ENCODE measurements at places on chromosomes 2 and 18. TPM values are rescaled to one million over a fixed set of nuclear protein-coding genes. Genes with fewer than 3 reads are reported as not detected.

- no peak for DNase-seq
Measured at GRCh38 chr18:66872277-66872676, 268.4 kb upstream of the CDH19 start.

DNA sequence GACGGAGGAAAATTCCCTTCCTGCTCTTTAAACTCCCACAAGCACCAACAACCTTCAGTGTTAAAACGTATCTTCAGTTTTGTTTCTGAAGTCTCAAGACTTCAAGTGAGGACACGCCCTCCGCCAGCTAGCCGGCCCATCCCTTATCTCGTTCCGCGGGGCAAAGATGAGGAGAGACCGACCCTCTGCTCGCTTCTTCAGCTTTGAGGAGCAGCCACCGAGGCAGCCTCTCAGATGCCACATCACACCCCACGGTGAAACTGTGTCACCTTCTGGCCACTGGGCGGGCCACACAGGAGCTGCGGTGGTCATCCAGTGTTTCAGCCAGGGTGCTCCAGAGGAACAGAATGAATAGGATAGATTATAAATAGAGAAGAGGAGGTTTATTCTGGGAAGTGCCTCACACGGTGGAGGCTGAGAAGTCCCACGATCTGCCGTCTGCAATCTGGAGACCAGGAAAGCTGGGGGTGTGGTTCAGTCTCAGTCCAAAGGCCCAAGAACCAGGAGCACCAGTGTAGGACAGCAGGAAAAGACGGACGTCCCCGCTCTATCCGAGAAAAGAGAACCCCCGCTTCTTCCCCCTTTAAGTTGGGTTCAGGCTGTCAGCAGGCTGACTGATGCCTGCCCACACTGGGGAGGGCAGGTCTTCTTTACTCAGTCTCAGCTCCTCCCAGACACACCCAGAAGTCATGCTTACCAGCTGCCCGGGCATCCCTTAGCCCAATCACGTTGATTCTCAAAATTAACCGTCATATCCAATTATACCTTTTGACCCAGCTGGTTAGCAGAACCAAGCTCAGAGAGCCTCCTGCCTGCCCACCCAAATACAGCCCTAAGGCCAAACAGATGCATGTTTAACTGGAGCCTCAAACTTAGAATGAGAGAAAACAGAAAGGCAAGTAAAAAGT is 399.7 kb upstream of the ID2 start:
- no peak for DNase-seq

Gene ST6GAL2
- total RNA-seq = 0.83 TPM

GRCh38 chr2:165109915-165110314 is 93.9 kb downstream of the SCN3A start:
- DNase-seq = no peak

DNA sequence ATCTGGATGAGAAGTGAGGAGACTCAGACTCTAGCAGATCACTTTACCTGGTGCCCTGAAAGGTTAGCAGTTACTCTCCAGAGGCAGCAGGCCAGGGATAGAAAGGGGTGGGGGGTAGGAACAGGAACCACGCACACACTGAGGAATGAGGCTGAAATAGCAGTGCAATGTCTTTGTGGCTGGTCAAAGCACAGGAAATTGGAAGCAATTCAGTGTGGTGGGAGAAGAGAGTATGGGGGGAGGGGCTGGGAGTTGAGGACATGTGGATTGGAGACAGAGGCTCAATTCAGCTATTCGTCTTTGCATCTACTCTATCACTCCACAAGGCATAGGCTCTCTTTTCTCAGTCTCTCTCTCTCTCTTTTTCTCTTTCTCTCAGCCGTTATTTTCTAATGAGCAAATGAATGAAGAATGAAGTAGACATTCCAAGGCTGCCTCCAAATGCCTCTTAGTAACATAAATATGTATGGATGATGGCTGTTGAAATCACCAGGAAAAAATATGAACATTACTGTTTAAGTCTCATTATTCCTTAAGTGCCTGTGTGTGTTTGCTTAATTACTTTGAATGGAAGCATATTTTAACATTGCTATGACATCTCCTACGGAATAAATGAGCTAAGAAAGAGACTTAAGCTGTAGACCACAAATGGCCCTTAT is 979.4 kb downstream of the TSN start:
- DNase-seq = no peak

Gene ARMC9
- 24.3 TPM for total RNA-seq

Gene UGT1A3
- not detected for total RNA-seq

Gene MC5R
- not detected for total RNA-seq

Gene ADI1
- 86.3 TPM for total RNA-seq

- DNase-seq = no peak
Measured at GRCh38 chr2:143771939-143772338, 642.7 kb downstream of the ARHGAP15 start.

DNA sequence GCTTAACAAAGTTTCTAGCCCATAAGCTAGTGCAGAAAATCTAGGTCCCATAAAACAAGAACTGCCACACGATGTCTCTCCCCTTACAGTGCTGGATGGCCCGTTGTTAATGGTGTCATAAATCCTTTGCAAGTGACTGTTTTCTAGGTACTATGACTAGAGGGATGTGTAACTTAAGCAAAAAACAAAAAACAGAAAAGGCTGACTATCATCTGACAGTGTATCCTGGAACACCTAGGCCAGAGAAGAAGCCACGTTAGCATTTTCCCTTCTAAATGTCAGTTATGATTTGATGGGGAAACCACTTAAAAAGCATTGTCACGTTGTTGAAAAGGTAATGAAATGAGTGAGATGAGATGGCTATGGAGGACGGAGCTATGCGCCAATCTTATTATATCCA is 2.4 kb downstream of the CASP8 start:
- no peak for DNase-seq

DNA sequence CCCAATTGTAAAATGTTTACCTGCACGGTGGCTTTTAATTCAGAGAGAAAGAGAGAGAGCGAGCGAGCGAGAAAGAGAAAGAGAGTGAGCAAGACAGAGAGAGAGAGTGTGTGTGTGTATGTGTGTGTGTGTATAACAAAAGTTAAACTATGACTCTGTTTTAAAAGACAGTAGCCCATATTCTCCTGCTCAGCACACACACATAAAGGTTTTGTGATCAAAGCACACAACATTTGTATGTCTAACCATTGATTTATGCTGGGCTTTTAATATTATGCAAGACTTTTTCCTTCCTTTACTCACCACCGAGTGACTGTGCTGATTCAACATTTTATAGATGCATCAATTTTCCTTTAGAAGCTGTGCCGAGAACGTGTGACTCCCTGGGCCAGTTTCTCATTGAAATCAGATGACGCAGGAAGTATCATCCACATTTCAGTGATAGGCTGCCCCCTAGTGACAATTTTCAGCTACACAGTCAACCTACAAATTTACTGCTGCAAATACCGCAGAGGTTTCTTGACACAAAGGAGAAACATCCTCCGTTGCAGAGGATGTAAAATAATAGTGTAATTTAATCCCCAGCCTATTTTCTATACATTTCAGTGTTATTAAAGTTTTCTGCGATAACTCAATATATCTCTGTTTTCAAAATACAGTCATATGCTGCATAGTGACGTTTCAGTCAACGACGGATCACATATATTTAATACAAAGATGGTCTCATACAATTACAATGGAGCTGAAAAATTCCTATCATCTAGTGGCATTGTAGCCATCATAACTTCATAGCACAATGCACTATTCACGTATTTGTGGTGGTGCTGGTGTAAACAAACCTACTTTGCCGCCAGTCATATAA is 165.9 kb upstream of the TANK start:
- peak; percentile 93 for DNase-seq

Gene IL36RN
- not detected for total RNA-seq

DNA sequence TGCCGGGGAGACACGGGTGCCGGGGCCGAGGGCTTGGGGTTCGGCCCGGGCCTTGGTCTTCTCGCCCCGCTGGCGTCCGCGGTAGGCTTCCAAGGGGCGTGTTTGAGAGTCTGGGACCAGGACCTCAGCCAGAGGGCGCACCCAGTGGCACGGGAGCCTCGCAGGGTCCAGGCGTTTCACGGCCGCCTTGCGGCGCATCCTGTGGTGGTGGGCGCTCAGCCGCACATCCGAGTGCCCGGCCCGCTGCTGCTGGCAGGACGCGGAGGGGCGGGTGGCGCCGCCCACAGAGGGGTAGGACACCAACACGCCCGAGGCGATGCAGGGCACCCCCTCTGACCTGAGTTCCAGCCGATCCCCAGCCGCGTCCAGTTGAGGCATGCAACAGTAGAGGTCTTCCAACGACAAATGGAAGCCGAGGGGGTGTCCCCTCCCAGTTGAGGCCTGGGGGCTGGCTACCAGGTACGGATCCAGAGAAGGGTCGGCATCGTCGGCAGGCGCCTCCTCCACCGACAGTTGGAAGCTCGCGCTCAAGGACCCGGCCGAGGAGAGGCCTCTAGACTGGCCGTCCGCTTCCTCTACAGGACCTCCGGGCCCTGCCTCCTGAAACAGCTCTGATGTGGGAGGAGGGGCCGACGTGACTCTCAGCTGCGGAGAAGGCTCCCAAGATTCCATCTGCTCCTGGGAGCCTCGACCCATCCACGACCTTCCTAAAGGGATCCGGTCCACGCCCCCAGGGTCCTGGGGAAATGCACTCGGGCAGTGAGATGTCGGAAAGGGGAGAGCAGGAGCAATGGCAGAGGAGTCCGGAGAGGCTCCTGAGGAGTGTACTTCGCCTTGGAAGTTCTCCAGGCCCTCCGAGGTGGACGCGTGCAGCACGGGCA is 6.3 kb downstream of the C2orf81 start:
- peak; percentile 84 for DNase-seq

GRCh38 chr18:48763719-48764100 is 187.1 kb downstream of the SMAD7 start:
- no peak for DNase-seq

DNA sequence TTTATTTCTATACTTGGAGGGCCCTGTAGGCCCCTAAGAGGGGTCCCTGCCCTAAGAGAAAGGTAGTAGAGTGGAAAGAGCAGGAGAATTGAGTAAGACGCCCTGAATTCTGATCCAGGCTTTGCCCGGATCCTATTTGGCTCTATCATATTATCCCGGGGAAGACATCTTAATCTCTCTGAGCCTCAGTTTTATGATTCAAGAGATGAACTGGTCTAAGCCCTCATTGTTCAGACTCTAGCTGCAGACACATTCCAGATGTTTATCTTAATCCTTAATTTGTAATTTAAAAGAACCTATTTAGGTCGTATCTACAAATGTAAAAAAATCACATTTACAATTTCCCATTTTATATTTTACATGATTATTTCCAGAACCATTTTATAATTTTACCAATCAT is 220.1 kb downstream of the AGPS start:
- no peak for DNase-seq

Gene TOGARAM2
- 0.28 TPM for total RNA-seq

GRCh38 chr2:49988816-49989215 is 834.5 kb upstream of the FSHR start:
- DNase-seq = no peak

Gene CNDP1
- not detected for total RNA-seq

DNA sequence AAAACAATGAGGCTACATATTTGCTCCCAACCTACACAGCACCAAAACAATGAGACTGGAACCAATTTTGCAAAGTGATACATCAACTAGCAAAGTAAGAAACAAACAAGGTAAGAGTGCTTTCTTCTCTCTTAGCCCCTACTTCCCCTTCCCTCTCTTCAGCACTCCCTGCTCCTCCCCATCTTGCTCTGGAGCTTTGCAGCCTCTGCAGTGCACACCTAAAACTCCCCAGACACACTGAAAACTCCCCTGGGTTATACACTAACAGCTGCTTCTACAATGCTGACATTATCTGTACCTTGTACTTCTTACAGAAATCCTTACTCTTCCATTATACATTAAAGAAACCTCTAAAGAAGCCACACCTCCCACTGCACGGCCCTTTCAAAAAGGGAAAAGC is 93.7 kb downstream of the RBMS1 start:
- DNase-seq = no peak

- DNase-seq = no peak
Measured at GRCh38 chr2:200669308-200669707, 83.5 kb downstream of the AOX1 start.

Gene RNF144A
- 12.1 TPM for total RNA-seq

Gene SERPINB13
- not detected for total RNA-seq

- DNase-seq = no peak
Measured at GRCh38 chr2:137886083-137886831, 78.0 kb upstream of the HNMT start.

- no peak for DNase-seq
Measured at GRCh38 chr18:53639687-53640086, 584.8 kb downstream of the MBD2 start.

Gene IL1A
- total RNA-seq = not detected

DNA sequence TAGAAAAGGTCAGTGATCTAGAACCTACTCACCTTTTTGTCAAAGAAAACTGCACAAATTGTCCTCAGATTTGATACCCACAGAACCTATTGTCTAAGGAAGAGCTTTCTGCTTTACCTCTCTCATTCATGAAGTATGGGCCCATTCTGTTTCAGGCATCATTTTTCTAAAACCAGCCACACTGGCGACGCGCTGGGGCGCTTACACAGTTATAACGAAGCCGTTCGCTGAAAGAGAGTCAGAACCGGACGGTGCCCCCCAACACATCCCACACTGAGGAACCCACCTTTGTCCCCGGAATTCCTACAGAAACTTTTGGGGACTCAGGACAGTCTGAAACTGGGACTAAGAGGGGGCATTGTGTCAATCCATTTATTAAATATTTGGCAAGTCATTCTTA is 206.3 kb upstream of the HAAO start:
- DNase-seq = no peak

DNA sequence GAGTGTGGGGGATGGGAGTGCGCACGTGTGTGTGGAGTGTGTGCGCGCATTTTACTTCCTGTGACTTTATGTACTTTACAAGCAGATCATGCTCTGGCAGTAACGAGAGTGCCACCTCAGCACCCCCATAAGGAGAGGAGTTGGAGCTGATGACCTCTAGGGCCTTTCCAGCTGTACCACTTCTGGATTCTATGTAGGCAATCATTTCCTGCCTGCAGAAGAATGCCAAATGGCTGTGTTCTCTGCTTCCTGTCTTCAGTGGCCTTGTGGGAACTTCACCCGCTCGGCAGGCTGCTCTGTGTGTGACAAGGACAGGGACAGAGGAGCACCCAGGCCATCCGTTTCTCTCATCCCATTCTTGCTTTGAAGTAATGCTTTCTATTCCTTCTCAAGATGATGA is 22.8 kb upstream of the ZNF385B start:
- DNase-seq = no peak

GRCh38 chr2:116842164-116842563 is 972.3 kb upstream of the DDX18 start:
- DNase-seq = no peak

DNA sequence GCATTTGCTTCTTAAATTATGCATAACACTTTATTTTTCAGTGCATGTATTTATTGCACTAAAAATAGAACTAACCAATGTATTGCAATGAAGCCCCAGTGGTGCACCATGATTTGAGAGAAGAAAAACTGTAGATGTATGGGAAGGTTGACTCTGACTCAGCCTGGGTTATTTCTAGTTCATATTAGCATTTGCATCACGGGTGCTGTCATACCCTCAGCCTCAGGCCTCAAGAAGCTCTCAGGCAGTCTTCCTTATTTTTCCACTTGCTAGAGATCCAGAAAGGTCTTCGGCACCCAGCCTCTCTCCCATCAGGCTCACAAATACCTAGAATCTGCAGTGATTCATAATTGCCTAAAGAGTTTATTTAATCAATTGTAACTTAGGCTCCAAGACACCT is 148.0 kb downstream of the DNER start:
- DNase-seq = no peak

Measured in sigmoid colon (tissue), 7 donors.